ENCODE measurements at places on chromosomes 13 and 19.

GRCh38 chr19:11722414-11722813, 16.3 kb downstream of the ZNF823 start:
- DNase-seq = no peak

- no peak for DNase-seq
Observed at GRCh38 chr13:75400775-75401174, 81.2 kb downstream of the TBC1D4 start.

DNA sequence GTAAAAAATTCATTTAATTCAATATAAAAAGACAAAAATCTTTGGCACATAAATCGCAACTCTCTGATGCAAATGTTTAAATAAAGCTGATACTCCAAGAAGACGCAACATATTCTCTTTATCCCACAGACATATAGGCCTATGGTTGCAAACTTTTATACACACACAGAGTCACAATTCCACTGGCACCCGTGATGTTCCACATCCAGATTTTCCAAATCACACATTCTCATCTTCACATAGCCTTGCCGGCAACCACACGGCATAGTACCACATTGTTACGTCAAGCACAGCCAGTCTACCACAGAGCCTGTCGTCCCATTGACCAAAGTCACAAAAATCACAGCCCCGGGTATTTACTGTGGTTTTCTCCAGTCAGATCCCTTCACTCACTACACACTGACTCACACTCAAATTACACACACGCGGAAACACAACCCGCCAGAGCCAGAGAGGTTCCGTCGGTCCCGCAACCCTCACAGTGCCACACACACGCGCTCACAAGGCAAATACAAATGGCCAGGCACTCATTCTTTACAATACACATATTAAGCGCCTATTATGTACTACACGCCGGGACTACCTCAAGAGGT, 546 bp upstream of the ZNF546 start:
- DNase-seq = no peak

DNA sequence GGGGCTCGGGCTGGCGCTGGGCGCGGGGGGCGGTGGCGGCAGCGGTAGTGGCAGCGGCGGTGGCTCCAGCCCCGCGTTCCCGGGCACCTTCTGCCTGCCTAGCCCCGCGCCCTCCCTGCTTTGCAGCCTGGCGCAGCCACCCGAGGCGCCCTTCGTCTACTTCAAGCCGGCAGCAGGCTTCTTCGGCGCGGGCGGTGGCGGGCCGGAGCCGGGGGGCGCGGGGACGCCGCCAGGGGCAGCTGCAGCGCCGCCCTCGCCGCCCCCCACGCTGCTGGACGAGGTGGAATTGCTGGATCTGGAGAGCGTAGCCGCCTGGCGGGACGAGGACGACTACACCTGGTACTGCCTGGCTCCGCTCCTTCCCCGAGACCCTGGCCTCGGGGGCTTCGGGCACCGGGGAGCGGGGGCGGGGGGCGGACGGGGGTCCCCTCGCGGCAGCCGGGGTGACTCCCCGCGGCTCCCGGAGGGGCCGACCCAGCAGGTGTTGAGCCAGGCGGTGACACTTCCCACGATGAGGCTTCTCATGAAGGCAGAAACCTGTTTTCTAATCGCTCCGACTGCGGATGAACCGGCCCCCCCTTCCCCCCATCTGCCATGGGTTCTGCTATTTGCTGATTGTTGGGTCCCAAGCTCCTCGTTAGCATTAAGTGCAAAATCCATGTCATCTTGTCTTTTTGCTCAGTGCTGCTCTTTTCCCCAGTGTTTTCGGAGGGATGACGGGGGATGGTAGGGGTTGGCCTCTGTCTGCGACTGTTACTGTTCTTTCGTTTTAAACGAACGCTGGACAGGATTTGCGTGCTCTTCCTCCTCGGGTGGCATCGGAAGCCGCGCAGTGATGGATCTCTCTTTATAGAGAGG, 943 bp downstream of the SLAIN1 start:
- DNase-seq = peak; percentile 53

DNA sequence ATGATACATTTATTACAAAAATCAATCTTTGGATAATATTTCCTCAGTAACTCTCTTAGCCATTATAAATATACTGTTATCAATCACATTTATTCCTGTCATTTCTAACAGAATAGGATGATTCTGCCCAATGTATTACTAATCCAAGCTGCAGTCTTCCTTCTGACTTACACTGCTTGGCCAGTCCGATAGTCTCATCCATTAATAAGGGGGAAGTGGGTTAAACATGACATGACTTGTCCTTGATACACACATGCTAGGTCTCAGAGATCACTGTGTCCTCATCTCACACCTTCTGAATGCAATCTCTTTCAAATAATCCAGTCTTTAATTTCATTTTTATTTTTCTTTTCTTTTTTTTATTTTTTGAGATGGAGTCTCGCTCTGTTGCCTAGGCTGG, 18.8 kb downstream of the SACS start:
- no peak for DNase-seq

DNA sequence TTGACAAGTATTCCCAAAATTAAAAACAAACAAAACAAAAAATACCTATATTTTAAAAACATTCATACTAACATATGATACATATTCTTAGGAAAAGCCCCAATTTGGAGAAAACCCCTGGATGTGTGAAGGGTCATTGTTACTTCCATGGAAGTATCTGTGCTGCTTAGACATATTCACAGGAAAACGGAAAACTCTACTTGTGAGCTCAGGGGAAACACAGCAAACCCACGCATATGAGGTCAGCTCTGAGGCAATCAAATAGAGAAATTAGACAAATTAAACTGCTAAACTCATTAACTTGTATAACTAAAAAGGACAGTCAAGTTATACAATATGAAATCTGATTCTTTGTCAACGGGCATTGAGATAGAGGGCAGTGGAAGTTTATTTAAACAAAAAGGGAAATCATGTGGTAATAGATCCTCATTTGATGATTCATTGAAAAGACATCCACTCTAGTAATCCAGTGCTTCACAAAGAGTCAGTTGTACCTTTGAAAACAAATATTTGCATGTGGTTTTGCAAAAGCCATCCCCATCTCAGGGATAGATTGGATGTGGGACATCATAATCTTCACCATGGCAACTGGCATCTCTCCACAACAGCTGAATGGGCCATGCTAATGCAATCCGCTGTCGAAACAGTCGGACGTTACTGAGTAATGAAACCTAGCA, 423.4 kb downstream of the ITGBL1 start:
- DNase-seq = no peak

- DNase-seq = peak; percentile 56
Observed at GRCh38 chr19:53511933-53512374, 26.0 kb upstream of the ZNF331 start.

- DNase-seq = no peak
Observed at GRCh38 chr13:36405151-36405550, 27.1 kb upstream of the CCNA1 start.

- no peak for DNase-seq
Observed at GRCh38 chr19:33492951-33493350, 28.6 kb downstream of the PEPD start.

DNA sequence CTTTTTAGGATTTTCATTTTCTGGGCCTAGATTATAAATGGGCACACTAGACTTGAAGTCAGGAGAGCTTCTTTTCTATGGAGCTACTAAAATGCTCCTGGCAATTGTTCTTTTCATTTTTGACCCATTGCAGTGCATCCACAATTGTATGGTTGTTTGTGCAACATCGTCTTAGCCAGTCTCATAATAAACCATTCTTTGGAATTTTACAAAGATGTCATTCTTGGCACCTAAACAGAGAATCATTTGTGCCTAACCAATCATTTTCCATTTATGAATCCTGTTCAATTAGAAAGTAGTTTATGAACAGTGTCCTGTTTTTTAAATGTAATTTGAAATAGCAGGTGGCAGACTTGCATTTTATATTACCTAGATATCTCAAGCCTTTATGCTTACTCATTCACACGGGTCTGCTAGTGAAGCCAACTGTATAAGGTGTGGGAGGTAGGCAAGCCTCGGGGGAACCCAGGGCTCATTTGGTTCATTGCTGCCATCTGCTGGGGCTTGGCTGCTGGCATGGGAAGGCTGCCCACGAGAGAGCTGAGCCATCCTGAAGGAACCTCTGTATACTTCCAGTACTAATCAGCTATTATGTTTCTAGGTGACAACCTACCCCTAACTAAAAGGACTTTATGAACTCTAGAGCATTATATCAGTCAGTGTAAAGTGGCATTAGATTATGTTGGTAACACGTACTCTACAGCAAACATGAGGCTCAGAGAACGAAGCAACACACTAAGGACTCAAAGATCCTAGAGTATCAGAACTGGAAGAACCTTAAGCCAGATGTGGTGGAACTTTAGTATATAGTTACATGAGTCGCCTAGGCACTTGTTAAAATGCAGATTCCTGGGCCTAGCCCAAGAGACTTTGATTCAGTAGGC, 60.0 kb downstream of the TPT1 start:
- peak; percentile 67 for DNase-seq

- DNase-seq = no peak
Observed at GRCh38 chr13:99433543-99434075, 67.7 kb upstream of the TM9SF2 start.

- DNase-seq = no peak
Observed at GRCh38 chr13:50006426-50007135, 8.7 kb upstream of the KCNRG start.

GRCh38 chr13:23377983-23378632, 55.4 kb downstream of the SACS start:
- DNase-seq = peak; percentile 74

GRCh38 chr19:31527443-31527842, 178.2 kb upstream of the TSHZ3 start:
- no peak for DNase-seq

DNA sequence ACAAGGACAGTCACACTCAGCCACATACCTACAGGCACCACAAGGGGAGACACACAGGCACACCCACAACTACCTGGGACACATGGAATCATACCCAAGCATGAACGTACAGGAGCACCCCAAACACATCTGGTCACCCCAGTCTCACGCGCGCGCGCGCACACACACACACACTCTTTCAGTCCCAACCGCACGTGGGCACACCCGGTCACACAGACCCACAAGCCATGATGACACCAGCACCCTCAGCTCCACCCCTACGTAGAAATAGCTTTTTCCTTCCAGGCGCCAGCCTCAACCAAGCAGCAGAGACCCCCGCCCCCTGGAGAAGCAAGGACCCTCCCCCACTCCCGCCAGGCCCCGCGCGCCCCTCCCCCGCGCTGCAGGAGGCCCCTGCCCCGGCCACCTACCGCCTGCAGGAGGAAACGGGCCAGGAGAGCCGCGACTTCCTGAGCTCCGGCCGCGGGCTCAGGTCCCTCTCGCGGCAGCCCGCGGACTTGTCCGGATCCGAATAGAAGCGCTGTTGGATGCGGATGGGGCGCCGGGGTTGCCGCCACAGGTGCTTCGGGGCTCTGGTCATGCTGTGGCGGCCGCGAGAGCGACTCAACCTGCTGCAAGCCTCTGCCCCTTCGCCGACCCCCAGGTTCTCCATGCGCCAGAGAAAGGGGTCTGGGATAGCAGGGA, 6.4 kb upstream of the PDE4C start:
- DNase-seq = no peak

- DNase-seq = no peak
Observed at GRCh38 chr13:83691966-83692365, 190.3 kb downstream of the SLITRK1 start.

GRCh38 chr13:42066542-42066941, 18.1 kb downstream of the DGKH start:
- no peak for DNase-seq

DNA sequence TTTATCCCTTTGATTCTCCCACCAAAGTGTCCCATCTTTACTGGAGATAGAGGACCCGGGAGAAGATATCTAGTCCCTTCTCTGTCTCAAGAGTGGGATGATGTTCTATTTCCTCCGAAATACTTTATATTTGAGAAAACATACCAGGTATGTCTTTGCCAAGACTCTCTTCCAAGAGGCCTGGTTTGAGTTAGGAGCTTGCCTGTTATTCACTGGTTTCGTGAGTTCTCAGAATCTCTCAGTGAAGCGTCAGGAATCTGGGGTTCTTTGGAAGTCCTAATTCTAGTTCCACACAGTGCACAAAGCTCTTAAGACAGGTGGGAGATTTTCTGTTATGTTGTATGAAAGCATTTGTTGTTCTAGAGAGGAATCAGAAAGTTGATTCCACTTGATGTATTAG, 182.0 kb downstream of the DNAJC15 start:
- DNase-seq = no peak

DNA sequence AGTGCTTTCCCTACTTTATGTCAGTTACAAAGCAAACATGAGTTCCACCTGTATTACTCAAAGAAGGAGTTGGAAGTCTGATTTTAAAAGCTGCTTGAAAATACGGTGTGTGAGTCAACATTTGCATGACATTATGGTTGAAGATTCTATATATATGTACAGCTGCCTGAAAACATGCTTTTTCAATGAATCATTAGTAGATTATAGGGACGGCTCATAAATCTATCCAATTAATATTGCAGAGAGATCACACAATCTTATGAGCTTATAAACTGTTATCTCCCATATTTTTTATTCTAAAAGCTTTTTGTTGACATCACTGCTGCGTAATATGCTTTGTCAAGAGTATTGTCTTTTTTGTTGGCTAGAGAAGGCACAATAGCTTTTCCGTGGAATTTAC, 873.8 kb downstream of the SLITRK6 start:
- DNase-seq = no peak

DNA sequence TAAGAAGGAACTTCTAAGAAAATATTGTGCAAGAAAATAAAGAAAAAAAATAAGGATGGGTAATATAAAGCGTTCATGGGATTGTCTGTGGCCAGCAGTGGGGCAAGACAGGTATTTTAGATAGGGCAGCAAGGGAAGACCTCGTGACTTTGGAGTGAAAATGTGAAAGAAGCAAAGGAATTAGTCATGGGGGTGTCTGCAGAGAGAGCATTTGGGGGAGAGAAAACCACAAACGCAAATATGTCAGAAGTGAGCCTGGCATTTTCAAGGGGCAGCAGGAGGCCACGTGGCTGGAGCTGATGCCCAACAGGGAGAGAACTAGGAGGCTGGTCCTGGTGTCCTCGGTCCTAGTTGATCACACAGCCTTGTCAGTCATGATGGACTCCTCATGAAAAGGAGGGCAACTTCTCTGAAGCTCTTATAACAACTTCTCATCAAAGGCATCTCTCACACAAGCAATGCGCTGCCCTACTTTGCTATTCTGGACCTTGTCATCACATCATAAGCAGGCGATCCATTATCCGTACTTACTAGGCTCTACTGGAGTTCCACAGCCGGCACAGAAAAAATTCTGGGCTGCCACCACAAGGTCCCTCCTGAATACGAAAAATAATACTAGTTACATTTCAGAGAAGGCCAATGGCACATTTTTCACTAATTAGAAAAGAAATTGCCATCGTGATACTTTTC, 31.0 kb downstream of the RUBCNL start:
- no peak for DNase-seq
